ENCODE measurements at places on chromosomes 5 and 9.

DNA sequence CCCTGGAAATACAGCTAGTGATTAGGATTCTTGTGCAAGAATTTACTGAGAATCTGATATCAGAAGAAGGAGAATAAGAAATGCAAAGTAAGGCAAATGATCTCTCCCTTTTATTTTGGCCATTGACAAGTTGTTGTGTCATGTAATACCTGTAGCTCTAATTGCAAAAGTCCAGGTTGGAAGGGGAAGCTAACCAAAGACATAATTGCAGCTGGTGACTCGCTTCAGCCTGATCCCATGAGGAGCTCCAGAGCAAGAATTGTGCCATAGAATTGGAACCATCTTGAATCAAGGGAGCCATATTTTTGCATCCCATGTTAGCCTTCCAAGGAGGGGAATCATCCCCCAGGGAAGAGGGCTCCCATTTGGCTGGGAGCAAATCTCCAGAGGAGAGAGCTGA is 149.6 kb upstream of the MOCS2 start:
- no peak for DNase-seq

GRCh38 chr5:163534492-163535094 is 29.2 kb downstream of the MAT2B start:
- DNase-seq = no peak

GRCh38 chr5:11791792-11792191 is 112.5 kb downstream of the CTNND2 start:
- peak; percentile 92 for DNase-seq

GRCh38 chr5:112294126-112294525 is 125.0 kb downstream of the EPB41L4A start:
- DNase-seq = no peak

DNA sequence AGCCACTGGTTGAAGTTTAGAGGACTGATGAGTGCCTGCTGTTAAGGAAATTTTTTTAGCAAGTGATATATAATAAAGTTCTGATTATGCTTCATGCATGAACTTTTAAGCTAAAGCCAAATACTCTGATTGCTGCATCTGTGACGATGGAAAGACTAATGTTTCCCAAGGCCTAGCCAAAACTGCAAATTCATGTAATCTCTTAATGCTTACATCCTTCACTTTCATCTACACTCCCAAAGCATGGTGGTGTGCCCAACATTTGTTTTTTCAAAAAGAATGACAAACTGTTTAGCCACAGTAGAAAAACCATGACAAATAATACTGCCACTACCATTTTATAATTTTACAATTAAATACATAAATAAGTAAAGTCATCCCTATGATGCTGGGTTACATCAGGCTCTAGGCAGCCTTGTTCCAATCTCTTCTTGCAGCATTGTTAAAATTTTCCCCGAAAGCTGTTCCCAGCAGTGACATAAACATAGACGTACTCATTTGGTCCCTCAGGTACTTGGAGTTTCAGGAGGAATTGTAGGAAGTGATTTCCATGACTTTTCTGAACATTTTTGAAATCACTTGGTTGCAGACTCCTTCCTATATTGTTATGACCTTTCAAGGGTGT is 625.3 kb upstream of the DMAC1 start:
- DNase-seq = no peak

DNA sequence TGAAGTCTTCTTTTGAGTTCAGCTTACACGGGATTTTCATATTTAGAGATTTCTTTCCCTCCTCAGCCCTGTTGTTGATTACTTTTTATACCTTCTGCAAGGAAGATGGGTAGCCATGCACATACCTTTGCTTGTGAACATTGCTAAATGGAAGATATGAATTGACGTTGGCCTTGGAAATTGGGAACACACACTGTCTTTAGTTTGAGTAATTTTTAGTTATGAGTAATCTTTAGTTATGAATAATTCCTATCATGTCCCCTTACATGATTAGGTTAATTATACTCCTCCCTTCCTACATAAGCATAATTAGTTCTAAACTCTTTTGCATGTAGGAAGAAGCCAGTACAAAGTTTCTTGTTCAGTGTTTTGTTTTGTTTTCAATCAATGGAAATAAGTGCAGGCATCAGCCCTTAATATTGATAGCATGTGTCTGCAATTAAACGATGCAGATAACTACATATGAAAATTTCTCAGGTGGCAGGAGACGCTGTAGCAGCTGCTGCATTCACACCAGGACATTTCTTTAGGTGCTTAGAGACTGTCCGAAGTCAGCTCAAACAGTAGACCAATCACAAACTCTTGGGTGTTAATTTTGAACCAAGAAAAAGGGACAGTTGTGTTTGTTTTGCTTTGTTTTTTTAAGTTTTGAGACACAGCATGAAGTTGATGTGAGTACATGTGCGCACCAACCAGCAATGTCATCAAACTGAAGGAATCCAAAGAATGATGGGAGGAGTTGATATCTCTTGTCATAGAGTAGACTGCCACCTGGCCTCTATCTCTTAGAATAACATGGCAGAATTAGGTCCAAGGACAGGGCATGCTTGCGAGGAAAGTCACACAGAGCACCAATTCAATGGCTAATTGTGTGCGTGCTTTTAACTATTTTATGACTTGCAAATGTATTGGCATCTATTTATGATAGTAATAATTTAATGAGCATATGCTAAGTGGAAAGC is 51.4 kb downstream of the SMARCA2 start:
- DNase-seq = peak; percentile 14

GRCh38 chr5:135543485-135544304 is 7.9 kb upstream of the NEUROG1 start:
- DNase-seq = no peak

DNA sequence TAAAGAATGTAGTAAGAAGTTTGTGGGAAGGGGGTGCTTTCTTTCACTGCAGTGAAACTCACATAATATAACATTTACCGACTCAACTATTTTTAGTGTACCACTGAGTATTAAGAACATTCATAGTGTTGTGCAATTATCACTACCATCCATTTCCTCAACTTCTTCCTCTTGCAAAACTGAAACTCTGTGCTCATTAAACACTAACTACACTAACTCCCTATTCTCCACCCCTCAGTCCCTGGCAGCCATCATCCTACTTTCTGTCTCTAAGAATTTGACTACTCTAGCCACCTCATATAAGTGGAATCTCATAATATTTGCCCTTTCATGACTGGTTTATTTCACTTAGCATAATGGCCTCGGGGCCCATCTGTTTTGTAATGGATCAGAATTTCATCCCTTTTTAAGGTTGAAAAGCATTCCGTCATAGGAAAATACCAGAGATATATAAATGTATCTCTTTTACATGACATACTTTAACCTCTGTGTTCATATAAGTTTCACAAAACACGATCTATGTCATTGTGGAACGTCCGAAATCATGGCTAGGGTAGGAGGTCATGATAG is 56.3 kb upstream of the DIRAS2 start:
- no peak for DNase-seq

DNA sequence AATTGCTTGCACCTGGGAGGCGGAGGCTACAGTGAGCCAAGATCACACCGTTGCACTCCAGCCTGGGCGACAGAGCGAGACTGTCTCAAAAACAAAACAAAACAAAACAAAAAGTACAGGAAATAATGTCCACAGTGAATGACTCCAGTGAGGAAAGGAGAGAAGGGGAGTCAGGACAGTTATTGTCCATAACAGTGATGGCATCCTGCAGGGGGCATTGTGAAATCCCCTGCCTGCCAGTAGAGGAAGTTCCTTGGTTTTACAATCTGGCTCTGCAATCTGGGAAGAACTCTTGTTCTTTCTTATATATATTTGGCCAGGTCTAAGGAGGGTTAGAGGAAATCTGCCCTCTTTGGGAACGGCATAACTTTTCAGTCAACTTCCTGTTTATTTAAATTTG is 8.2 kb downstream of the SH3GL2 start:
- no peak for DNase-seq

DNA sequence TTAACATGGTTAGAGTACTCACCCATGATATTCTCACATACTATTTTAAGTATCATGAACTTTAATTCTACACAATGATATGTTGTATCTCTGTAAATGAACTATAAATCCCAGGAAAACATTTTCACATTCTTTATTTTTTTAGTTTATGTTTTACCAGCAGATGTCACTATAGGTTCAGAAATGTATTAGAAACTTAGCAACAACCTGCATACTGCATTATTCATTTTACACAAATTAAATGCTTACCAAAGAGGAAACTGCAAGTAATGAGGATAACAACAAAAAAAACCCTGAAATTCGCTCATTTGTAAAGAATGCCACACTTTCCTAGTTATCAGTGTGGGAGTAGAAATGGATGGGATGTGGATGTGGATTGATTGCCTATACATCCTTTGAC is 217.5 kb upstream of the OTULINL start:
- no peak for DNase-seq

- no peak for DNase-seq
Observed at GRCh38 chr9:82883436-82883835, 179.5 kb downstream of the RASEF start.

DNA sequence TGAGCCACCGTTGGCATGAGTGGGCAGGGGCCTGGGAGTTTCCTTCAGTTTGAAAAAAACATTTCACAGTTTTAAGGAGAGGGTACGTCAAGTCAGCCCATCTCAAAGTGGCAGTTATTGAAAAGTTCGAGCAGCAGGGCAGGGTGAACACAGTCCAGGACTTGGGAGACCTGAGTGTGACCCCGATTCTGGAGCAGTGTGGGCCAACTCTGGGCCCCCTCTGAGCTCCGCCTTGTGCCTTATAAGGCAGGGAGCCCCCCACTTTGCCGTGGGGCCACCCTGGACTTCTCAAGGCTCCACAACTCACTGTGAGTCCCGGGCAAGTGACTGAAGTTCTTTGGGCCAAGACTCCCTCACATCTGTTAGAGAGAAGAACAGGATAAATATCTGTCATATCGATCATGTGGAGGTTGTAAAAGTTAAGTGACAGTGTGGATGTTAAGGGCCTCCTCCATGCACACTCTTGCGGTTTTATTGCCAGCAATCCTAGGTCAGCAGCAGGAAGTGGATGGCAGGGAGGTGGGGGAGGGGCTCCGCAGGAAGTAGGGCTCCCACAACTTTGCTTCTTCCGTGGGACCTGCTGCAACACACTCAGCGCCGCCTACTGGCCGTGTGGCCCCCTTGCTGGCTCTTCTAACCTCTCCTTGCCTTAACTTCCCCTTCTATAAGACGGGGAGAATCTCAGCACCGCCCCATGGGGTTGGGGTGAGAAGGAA is 38.4 kb downstream of the HRH2 start:
- peak; percentile 6 for DNase-seq

DNA sequence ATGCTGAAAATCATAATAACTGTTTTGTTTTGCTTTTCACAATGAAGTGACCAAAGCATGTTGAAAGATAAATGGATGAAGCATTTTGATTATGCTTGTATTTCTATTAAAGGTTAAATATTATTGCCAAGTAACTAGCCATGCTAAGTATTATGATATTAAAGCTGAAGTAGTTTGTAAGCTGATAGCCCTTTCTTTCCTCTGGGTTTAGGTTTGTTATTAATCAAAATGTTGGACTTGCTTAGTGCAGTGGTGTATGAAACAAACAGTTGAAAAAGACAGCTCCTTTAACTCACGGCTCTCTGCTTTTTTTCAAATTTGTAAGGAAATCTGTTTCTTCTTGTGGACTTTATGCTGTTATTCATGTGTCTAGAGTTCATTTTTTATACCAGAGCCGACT is 246.0 kb downstream of the CWC27 start:
- DNase-seq = no peak

DNA sequence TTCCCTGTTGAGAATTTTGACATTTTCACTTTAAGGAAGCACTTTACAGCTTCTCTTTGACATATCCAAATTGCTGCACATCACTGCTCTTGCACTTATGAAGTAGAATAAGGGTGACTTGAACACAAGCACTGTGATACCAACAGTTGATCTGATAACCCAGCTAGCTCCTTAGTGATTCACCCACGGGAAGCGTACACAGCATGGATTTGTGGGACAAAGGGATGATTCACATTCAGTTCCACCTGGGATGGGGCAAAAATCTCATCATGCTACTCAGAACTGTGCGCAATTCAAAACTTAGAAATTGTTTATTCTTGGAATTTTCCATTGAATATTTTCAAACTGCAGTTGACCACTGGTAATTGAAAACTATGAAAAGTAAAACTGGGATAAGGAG is 1565.5 kb upstream of the CDH9 start:
- DNase-seq = no peak

GRCh38 chr5:57431759-57432158 is 50.9 kb downstream of the ACTBL2 start:
- peak; percentile 63 for DNase-seq
